ENCODE measurements at places on chromosomes 3 and 15.
A peak's percentile ranks its signal among the peaks of the same experiment; 100 is the strongest.

DNA sequence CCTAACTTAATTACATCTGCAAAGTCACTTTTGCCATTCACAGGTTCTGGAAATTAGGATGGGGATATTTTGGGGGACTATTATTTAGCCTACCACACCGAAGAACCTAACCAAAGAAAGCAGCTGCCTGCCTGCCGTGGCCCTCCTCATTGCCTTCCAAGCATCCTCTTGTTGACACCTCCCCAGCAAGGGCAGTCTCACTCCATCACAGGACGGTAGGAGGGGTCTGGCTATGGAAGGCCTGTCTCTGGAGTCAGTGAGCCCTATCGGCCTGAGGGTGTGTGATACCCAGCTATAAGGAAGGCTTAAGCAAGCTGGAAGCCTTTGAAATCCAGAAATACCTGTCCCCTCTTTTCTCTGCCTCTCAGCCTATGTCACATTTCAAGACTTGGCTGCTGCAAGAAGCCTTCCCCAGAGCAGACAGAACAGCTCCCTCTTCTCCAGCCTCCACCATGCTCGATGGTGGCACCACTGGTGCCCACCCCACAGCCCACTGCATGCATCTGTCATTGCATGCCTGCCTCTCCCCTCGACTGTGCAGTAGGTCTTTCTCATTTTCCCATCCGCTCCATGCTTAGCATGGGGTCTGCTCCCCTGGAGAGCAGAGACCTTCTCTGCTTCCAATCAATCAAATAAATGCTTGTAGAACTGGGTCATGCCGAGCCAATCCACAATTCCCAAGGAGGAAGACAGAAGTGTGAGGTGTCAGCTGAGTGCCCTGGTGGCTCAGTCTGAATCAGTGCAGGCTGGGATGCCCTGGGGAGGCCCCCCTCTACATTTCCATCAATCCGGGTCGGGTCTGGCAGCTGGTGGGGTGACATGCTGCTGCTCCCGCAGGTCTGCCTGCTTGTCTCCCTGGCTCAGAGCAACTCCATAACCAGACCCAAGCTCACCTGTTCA, 23.9 kb upstream of the LOXL1 start:
- no peak for DNase-seq

- DNase-seq = no peak
Observed at GRCh38 chr3:52494886-52495495, at the start of gene STAB1. TSS of gene STAB1 (plus strand) at chr3:52495338. CDS start at chr3:52495414, 76 bp downstream.

GRCh38 chr3:14452740-14453710, 50.6 kb downstream of the SLC6A6 start:
- no peak for DNase-seq

- DNase-seq = no peak
Observed at GRCh38 chr3:168824107-168824506, 728.4 kb upstream of the GOLIM4 start.

GRCh38 chr15:43198992-43199391, 13.8 kb downstream of the CCNDBP1 start:
- DNase-seq = no peak

- no peak for DNase-seq
Observed at GRCh38 chr3:100041328-100041749, 73.0 kb downstream of the FILIP1L start.

- DNase-seq = no peak
Observed at GRCh38 chr3:51385621-51386091, 565 bp downstream of the MANF start.

DNA sequence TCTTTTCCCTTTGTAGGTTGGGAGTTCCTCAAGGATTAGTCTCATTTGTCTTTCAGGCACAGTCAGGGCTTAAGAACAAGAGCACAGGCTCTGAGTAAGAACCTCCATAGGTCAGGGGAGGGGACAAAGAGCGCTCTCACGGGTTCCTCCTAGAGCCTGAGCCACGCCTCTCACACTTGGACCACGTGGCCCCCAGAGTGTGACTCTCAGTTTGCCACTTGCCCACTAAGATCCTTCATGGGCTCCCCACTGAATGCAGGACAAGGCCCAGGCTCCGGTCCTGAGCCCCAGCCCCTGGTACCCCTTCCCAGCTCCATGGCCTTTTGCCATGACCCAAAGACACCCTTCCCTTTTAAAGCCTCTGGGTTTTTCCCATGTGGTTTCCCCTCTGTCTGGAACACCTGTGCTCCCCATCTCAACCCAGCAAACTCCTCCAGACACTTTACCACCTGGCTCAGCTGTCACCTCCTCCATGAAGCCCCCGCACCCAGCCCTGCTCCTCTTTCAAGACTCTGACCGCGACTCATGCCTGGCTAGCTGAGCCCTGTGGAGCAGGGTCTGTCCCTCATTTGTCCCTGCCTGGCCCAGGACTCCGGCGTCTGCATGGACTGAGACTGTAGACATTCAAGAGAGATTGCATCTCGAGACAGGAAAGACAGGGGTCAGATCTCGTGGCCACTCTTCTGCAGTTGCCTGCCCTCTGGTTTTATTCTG, 32.7 kb downstream of the IQSEC1 start:
- DNase-seq = peak; percentile 22

DNA sequence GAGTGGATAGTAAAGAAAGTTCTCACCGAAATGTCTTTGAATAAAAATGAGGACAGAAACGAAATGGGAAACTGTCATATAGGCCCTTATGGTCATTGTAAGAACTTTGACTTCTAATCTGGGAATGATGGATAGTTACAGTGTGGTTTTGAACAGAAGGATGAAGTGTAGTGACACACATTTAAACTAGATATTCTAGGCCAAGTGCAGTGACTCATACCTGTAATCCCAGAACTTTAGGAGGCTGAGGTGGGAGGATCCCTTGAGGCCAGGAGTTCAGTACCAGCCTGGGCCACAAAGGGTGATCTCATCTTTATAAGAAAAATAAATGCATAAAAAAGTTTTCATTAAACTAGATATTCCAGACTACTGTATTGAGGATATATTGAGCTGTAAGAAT, 452.8 kb downstream of the ROBO1 start:
- DNase-seq = no peak

- peak; percentile 9 for DNase-seq
Observed at GRCh38 chr15:29102911-29103823, 166.5 kb downstream of the NSMCE3 start.

GRCh38 chr3:133058831-133059230, 20.6 kb downstream of the TMEM108 start:
- no peak for DNase-seq

- no peak for DNase-seq
Observed at GRCh38 chr3:188287762-188288505, 134.0 kb downstream of the LPP start.

DNA sequence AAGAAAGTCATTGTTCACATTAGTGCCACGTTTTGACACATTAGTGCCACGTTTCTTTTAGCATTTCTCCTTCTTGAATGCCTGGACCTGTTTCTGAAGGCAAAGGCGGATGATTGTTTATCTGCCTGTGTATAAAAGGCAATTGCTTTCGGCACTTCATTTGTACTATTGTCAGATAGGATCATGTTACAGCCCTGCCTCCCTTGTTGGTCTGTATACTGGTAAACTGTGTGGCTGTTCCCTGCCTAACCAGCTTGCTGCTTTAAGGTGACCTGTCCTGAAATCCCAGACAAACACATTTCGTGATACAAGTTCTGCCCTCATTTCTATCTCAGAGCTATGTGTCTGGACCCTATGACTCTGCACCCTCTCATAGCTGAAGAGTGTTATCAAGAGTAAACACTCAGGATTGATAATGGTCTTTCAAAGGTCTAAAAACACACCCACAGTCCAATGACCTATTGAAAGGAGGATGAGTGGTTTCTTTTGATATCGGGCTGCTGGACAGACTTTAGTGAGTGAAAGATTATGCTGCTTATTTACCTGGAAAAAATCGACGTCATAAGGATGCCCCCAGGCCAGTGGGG, 276.3 kb upstream of the MCTP2 start:
- no peak for DNase-seq

DNA sequence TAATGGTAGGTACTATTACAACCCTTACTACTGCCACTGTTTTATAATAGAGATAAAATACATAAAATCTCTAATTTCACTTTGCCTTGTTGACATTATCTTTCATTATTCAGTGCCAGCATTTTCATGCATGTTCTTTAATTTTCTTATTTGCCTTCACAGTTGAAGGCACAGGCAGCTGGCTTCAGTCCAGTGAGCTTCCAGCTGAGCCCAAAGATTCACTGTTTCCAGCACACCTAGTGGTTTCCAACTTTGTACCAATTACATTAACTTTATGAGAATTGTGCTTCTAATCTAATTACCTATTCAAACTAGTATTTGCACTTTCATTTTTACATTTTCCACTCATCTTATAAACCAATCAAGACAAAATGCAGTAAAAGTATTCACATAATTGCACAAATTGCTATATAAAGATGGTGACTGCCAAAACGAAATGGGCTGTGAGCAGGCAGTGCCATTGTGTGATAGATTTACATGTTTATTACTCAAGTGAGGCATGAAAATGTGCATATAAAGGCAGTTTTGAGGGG, 228.3 kb downstream of the MFSD1 start:
- no peak for DNase-seq

DNA sequence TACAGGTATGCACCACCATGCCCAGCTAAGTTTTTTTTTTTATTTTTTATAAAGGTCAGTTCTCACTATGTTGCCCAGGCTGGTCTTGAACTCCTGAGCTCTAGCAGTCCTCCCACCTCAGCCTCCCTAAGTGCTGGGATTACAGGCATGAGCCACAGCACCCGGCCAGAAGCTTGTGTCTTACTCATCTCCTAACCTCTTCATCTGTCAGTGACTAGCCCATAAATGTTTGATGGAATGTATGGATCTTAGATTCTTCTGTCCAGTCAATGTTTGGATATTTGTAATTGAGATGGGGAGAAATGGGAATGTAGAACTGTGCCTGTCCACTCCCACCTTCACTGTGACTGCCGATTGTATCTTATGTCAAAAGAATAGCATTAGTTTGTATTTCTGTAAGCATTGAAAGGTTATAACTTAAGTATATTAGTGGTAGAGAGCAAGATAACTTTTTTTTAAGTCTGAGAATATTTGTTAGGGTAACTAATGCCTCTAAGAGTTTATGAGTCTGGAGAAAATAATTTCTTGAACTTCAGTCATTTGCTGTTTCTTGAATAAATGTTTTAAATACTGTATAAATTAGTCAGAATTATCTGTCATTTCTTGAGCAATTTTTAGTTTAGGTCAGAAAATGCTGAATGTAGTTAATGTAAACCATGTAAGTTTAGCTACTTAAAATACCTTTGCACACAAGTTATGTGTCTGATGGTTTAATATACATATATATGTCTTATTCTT, 215.3 kb upstream of the CGNL1 start:
- no peak for DNase-seq

GRCh38 chr3:147941969-147942368, 532.8 kb downstream of the ZIC1 start:
- DNase-seq = no peak

DNA sequence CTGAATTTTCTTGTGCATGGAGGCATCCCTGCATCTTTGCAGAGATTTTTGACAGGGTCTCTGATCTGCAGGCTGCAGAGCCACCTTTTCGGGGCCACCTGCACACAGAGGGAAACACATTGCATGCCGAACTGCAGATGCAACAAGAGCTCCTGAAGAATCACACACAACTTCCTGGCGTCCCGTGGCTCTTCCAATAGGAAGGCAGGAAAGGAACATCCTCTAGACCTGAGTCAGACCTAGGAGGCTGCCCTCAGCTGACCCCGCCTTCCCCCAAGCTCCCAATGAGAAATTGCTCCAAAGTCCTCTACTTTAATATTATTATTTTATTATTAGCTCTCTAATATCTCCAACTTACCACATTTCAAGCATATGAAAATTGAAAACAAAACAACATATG, 213.2 kb upstream of the ARRDC4 start:
- no peak for DNase-seq

- no peak for DNase-seq
Observed at GRCh38 chr3:24154781-24155180, 209.7 kb downstream of the NR1D2 start.

DNA sequence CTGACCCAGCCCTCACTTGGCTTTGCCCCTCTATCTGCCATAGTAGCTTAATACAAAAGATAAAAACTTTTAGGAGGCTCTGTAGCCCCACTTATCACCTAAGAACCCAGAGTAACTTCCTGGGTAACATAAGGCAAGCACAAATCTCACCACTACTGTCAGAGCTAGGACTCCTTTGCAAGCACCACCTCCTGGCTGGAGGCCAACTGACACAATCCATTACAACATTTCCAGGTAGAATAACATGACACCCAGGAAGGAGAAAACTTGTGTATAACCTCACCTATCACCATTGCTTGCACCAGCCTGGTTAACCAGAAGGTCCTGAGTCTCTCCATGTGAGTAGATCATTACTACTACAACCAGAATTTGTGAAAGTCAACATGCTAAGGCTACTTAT, 230.0 kb downstream of the TUSC7 start:
- no peak for DNase-seq

GRCh38 chr3:42403737-42404136, 6.7 kb downstream of the LYZL4 start:
- DNase-seq = no peak

- no peak for DNase-seq
Observed at GRCh38 chr3:154614078-154614477, 184.1 kb upstream of the GPR149 start.

DNA sequence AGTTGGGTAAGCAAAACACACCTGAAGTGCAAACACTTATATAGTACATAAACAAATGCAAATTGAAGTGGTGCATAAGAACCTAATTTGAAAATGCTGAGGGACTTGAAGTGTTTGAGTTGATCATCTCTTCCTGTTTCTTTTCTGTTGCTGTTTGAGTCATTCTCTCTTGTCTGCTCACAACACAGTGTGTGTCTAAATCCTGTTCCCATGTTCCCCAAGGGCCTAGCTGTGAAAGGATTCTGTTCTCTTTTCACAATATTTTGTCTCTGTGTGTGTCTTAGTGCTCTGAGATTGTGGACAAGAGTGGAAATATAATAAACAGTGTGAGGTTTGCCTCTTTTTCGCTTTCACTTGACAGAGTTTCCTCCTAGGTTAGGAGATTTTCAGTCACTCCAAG, 6.1 kb downstream of the CD96 start:
- DNase-seq = no peak

DNA sequence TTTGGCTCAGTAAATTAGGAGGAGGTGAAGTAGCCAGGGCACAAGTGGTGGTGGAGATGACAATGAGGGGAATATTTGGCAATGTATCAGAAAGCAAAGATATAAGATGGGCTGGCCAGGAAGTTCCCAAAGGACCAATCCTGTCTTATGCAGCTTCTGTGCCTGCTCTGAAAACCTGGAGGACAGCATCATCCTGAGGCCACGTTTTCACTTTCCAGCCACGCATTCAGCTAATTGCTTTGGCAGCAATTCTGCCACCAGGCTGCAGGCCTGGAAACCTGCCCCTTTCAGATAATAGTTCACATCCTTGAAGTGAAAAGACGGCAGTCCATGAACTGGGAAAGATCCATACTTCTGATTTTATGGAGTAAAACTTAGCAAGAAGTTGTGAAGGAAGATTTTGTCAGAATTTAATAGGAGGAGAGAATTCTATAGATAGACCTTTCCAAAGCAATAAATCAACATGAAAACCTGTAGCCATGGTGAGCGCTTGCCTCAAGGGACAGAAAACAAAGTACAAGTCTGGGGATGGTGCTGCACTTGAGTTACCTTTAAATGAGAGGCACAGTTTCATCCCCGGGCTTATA, 682.5 kb downstream of the GRM7 start:
- DNase-seq = no peak
